CD4-positive, alpha-beta T cell treated with Interleukin-2 at 100 ng/mL for 4 hours (primary cell): ENCODE measurements at places on chromosomes 12 and 14.

DNA sequence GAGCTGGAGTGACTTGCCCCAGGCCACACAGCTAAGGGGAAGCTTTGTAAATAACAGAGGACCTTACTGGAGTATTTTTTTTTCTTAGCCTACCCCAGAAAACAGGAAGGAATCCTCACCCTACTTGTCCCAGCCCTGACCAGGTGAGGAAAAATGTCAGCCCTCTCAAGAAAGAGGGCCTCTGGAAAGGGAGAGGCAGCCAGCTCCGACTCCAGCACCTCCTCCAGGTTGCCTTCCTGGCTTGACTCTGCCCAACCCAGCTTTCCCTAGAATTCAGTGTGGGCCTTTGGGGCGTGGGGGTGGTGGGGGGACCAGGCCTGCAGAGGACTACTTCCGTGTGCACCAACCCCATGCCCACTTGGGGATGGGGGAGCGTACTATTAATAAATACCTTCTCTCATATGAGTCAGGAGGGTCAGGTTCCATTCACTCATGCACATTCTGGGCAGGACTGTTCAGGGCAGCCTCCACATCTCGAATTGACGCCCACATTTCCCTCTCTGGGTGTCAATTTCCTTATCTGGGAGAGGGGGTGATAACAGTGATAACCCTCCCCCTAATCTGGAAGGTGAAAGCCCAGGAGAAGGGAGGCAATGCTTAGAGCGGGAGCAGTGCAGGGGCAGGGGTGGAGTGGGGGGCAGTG lies 5.2 kb downstream of the RHOF start:
- no peak for DNase-seq

GRCh38 chr14:22715890-22716289 lies 50.6 kb upstream of the OXA1L start:
- no peak for DNase-seq

- no peak for DNase-seq
Measured at GRCh38 chr14:100981809-100982208, 78.3 kb upstream of the RTL1 start.

- peak; percentile 15 for DNase-seq
Measured at GRCh38 chr12:48815126-48816110, 2.9 kb upstream of the CACNB3 start.

DNA sequence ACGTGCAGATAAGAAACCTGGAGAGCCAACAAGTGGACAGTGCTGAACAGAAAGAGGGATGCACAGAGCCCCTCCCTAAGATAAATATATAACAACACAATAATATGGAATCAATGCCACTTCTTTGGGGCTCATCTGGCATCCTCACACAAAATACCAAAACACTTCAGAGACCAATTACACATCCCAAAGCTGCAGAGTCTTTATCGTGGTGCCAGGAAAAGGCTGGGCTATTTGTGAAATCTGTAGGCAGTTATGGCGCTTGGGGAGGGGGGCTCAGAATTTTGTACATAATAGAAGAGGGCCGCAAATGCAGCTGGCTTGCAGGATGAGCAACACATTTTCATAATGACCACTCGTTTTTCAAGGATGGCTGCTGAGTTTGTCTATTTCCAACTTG lies 160.4 kb upstream of the NOS1 start:
- no peak for DNase-seq

DNA sequence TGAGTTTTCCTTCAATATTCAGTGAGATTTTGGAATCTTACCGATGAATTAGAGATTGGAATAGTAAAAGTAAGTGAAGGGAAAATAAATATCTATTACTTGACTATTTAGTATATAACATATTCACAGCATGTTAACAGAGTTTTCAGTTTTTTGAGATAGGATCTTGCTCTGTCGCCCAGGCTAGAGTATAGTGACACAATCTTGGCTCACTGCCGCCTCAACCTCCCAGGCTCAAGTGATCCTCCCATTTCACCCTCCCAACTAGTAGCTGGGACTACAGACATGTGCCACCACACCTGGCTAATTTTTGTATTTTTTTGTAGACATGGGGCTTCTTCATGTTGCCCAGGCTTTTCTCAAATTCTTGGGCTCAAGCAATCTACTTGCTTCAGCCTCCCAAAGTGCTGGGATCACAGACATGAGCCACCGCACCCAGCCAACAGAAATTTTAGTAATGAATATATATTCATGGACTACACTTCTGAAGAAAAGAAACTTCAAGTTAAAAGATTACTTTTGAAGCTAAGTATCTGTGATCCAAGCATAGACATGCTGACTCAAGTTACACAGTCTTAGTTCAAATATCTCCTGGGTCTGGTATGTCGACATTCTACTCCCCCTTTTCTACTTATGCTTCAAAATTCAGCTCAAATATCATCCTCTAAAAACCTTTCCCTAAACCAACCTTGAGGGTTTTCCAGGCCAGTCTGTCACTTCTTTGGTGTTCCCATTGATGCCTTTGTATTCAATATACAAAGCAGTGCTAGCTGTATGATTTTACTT lies 13.8 kb downstream of the UBE2N start:
- no peak for DNase-seq

- DNase-seq = no peak
Measured at GRCh38 chr12:42346403-42347002, 20.5 kb downstream of the PPHLN1 start.

DNA sequence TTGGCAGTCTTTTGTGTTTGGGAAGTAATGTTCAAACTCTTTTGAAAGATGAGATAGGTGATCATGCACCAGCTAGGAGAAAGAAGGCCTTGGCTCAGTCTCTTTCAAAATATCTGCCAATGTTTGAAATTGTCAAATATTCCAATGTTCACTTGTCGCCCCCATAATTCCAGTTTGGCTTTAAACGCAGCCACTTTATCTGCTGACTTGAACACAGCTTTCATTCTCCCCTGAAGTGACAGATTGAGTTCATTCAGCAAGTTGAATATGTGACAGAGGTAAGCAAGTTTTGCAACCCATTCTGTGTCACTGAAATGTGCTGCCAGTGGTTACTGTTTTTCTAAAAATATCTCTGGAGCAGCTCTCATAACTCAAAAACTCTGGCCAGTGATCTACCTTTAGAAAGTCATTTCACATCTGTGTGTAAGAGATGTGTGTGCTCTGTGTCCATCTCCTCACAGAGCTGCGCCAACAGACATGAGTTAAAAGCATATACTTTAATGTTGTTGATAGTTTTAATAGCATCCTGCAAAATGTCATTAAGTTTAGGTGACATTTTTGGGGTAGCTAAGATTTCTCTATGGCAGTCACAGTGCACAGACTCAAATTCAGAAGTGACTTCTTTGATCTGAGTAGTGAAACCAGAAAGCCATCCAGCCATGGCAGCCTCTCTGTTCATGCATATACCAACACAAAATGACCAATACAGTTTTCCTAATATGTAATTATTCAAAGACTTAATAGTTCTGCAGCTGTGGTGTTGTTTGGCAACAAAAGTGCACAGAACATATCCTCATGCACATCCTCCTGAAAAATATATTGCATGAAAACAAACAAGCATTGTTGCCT lies 614.3 kb upstream of the MIS18BP1 start:
- no peak for DNase-seq

GRCh38 chr12:6367969-6368892 lies 7.1 kb downstream of the SCNN1A start:
- no peak for DNase-seq

GRCh38 chr14:75182821-75183220 lies 6.4 kb upstream of the TMED10 start:
- DNase-seq = no peak

GRCh38 chr14:21780429-21781084 lies 106.9 kb upstream of the OR4E1 start:
- DNase-seq = no peak

DNA sequence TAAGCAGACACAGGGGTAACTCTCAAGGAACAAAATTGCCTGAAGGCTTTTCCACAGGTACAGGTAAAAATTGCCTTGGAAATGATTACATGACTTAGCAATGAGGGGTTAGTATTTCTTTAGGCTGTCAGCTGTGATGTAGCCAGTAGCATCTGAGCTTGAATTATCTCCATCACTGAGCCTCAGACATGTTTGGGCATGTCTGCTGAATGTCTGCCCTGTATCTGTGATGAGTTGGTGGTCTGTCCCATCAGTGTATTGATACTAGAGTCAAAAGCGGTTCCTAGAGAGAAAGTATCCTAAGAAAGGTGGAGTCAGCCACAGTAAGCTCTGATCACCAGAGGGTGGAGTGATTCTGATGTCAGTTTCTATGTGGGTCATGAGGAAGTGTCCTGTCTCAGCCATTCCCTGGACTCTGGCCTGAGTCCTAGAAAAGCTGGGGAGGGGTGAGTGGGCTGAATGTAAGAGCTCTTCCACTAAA lies 16.3 kb downstream of the AKAP6 start:
- no peak for DNase-seq

GRCh38 chr14:57352396-57353170 lies 37.8 kb upstream of the NAA30 start:
- DNase-seq = no peak

GRCh38 chr14:32571995-32572866 lies 243.1 kb downstream of the AKAP6 start:
- DNase-seq = no peak

GRCh38 chr12:103877288-103877687 lies 36.3 kb upstream of the NT5DC3 start:
- DNase-seq = no peak

DNA sequence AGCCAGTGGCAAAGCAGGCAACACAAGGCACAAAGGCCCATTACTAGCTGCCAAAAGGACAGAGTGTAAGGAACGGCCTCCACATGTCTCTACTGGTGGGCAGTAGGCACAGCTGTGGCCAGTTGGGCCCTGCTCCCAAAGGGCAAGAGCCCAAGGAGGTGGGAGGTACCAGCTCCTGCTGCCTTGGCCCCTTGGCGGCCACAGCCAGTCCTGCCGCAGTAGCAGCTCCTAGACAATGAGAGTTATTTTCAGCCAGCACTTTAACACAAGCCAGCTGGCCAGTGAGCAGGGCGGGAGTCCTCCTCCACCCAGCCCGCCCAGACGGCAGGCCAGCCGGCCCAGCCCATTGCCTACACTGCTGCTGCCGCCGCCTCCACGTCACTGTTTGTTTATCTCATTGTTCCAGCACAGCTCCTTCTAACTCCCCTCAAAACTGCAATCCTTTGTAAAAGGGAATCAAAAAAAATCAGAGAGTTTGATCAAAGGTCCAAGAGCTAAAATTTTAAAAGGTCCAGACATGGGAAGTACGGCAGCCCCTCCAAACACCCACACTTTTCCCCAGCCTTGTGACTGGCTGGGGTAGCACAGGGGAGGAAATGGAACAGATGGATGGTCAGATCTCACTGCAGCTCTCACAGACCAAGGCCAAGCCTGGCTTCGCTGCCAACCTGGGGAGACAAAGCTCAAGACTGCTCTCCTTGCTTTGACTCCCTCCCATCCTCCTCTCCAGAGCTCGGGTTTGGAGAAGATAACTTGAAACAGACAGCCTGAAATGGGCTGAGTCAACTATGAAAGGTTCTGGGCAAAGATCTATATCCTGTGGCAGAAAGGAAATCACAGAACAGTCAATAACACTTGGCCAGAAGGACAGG lies 33.5 kb downstream of the FMNL3 start:
- DNase-seq = no peak

DNA sequence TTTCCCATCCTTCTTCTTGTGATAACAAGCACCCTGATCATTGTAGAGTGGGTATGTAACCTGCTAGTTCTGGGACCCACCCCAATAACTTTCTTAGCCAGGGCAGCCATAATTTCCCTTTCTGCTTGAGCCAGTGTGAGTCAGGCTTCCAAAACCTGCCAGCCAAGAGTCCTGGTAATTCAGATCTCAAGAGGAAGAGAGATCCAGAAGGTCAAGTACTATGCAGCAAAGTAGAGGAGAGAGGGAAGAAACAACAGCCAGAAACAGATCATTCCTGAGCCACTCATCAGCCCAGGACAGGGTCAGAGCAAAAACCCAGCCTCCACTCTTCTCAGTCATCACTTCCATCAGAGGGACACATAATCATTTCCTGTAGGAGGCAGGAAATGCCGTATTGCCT lies 182.0 kb downstream of the DICER1 start:
- DNase-seq = no peak

DNA sequence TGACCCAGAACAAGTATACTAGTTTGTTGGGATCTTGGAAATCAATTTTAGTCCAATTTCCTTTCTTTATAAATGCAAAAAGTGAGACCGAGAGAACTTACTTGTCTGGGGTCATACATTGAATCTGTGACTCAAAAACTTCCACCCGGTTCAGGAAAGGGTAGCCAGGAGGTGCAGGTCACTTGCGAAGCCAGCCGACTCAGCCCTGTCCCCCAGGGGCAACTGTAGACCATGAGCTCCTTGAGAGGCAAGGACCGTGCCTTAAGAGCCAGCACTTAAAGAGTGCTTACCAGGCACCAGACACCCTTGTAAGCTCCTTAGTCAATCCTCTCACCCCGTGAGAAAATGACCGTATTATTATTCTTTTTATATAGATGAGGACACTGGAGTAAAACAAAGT lies 505 bp upstream of the BCDIN3D start:
- DNase-seq = no peak

DNA sequence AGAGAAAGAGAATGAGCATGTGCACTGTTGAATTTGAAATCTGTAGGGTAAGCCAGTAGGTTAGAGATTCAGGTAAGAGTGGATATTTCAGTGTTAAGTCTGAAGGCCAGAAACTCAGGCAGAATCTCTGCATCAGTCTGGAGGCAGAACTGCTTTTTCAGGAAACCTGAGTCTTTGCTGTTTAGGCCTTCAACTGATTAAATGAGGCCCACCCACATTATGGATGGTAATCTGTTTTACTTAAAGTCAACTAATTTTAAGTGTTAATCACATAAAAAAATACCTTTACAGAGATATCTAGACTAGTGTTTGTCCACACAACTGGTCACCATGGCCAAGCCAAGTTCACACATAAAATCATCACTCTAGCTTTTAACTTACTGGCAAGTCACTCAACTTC lies 205.0 kb upstream of the DDHD1 start:
- DNase-seq = no peak

GRCh38 chr14:22597265-22597664 lies 835 bp upstream of the ABHD4 start:
- no peak for DNase-seq

DNA sequence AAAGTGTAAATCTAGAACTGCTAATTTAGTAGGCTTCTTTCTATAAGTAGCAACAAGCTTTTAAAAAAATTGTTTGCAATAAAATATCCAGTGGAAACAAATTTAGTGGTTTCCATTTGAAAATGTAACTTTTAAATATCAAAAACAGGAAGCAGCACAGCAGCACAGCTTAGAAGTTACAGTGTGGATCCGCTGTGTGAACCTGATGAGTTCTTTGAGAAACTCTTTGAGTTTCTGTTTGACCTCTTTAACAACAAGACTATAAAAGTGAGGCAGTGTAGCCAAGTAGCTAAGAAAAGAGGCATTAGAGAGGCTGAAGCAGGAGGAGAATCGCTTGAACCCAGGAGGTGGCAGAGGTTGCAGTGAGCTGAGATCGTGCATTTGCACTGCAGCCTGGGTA lies 178.3 kb downstream of the NAV3 start:
- DNase-seq = no peak

DNA sequence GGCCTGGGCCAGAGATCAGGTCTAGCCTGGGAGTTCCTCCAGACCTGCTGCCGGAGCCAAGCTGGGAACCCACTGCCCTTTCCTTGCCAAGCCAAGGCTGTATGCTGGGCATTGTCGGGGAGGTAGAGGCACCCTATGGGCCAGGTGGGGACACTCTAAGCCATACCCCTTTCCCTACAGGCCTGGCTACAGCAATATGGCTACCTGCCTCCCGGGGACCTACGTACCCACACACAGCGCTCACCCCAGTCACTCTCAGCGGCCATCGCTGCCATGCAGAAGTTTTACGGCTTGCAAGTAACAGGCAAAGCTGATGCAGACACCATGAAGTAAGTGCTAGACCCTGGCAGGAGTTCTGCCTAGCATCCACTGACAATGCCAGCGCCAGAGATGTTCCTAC lies 4.9 kb downstream of the MMP14 start:
- DNase-seq = no peak
